ENCODE measurements at places on chromosomes 5 and 9.

DNA sequence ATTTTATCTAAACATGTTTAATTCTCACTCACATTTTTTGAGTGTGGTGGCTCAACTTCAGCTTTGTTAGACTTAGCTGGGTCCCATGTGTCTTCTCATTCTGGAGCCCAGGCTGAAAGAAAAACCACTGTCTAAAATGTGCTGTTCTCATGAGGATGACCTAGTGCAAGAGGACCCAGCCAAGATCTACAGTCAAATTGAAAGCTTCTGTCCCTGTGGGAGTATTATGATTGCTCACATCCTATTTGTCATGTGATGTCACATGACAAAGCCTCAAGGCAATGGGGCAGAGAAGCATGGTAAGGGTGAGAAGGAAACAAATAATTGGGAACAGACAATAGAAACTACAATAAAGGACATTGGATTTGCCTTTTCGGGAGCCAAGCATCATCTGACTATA, 113.4 kb upstream of the ASTN2 start:
- no peaks in the 10 kb centered on the region for H3K27me3 ChIP-seq
- no peaks in the 10 kb centered on the region for H3K4me1 ChIP-seq
- H3K27ac ChIP-seq: no peak overlapping the region
- no peaks in the 10 kb centered on the region for H3K36me3 ChIP-seq
- DNase-seq: no peak

DNA sequence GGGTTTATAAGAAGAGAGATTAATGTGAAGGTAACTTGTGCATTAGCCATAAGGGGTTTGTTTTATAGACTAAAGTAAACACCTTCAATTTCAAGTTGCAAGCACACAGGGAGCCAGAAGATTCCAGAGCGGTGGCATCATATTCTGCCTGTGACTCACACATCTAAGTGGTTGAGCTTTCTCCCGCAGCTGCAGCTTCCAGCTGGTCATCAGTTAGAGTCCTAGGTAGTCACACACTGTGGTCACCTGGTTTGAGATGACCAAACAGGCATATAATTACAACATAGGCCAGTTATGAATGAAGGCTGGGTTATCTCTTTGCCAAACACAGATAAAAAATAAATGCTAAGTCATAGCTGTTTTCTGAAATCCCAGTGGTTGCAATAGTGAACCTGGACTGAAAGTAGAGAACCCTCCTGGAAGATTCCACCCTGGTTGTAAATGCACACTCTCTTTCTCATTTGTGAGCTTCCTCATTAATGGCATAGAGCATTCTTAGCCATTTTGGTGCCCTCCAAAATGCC, 171.3 kb downstream of the GDNF start:
- no peak overlapping the region for H3K27ac ChIP-seq
- no peaks in the 10 kb centered on the region for H3K36me3 ChIP-seq
- no peaks in the 10 kb centered on the region for H3K4me1 ChIP-seq
- no peak overlapping the region for H3K4me3 ChIP-seq
- no peaks in the 10 kb centered on the region for H3K27me3 ChIP-seq
- DNase-seq: no peak

GRCh38 chr9:87959916-87960581, 14.3 kb downstream of the CDK20 start:
- H3K27me3 ChIP-seq: no peaks in the 10 kb centered on the region
- H3K36me3 ChIP-seq: no peaks in the 10 kb centered on the region
- no peak overlapping the region for H3K27ac ChIP-seq
- no peak for DNase-seq

GRCh38 chr5:3451961-3452360, 143.7 kb upstream of the IRX1 start:
- H3K4me3 ChIP-seq: no peak overlapping the region
- no peak for DNase-seq
- H3K4me1 ChIP-seq: no peaks in the 10 kb centered on the region

DNA sequence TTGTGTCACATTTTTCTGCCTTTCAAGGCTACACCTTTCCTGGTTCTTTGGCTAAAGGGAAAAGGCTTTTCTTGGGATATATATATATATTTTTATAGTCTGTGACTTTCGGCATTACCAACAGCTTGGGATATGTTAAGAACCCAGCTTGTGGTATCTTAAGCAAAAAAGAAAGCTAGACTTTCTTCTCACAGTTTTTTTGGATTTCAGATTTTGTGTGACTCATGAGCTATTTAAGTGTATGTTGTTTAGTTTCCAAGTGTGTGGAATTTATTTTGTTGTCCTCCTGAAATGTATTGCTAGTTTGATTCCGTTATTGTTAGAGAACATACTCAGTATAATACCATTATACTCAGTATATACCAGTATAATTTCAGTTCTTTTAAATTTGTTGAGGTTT, 64.8 kb downstream of the ERCC6L2 start:
- H3K27me3 ChIP-seq: no peaks in the 10 kb centered on the region
- H3K36me3 ChIP-seq: peaks cover 52% of the 10 kb centered on the region
- no peak overlapping the region for H3K4me3 ChIP-seq
- no peaks in the 10 kb centered on the region for H3K4me1 ChIP-seq
- DNase-seq: no peak
- H3K27ac ChIP-seq: no peak overlapping the region

DNA sequence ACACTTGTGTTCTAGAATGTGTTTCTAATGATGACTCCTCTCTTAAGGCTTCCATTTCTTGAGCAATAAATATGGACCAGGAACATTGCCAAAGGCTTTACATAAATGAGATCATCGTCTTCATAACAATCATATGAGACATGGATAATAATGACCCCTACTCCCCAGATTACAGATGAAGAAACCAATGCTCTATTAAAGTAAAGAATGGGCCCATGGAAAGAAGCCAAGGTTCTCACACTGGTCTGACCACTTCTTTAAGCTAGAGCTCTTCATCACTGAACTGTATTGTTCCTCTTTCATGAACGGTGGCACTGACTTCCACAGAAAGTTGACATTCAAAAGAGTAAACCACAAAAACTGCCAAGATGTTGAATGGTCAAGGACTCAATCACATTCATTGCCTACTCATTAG, 65.3 kb downstream of the MARCHF3 start:
- no peaks in the 10 kb centered on the region for H3K36me3 ChIP-seq
- no peak overlapping the region for H3K27ac ChIP-seq
- DNase-seq: no peak
- no peaks in the 10 kb centered on the region for H3K4me1 ChIP-seq

DNA sequence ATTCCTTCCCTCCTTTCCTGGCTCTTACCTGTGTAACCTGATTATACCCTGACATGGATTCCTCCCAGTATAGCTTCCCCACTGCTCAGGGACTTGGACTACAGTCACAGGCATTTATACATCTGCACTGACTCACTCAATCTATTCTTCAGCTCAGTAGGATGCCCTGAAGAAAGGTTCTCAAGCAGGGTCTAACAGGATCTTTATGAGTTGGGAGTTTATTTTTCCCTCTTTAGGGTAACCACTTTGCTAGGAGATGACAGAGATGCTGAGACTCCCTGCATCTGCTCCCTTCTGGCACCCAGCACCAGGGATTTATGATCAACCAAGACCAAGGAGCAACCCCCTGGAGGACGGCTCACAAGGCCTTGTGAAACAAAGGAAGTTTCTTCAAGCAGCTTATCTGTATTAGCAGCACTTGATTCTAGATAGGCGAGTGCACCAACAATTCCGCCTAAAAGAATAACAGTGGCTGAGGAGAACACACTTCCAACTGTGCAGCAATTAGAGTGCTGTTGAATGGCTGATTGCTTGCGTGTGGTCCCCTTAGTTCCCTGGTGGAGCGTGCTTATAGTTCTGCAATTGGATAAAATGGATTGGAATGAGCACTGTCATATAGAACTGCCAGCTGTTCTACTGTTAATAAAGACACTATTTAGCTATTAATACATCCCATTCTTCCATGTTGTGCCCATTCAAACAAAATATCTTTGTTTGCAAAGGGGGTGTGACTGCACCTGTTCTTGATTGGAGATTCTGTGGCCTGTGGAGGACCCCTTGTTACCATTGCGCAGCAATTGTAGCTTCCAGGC, 482.6 kb downstream of the ZNF608 start:
- no peak overlapping the region for H3K4me3 ChIP-seq
- no peaks in the 10 kb centered on the region for H3K36me3 ChIP-seq
- no peaks in the 10 kb centered on the region for H3K27me3 ChIP-seq
- DNase-seq: no peak
- no peak overlapping the region for H3K27ac ChIP-seq

- H3K4me3 ChIP-seq: no peak overlapping the region
- no peaks in the 10 kb centered on the region for H3K4me1 ChIP-seq
- H3K27me3 ChIP-seq: no peaks in the 10 kb centered on the region
- H3K36me3 ChIP-seq: no peaks in the 10 kb centered on the region
- no peak overlapping the region for H3K27ac ChIP-seq
Measured at GRCh38 chr5:61438298-61438970, 106.4 kb downstream of the ZSWIM6 start.

- H3K27ac ChIP-seq: no peak overlapping the region
- peak; percentile 20 for DNase-seq
- no peak overlapping the region for H3K4me3 ChIP-seq
- H3K27me3 ChIP-seq: no peaks in the 10 kb centered on the region
Measured at GRCh38 chr5:110414360-110414759, 312.1 kb downstream of the TMEM232 start.

DNA sequence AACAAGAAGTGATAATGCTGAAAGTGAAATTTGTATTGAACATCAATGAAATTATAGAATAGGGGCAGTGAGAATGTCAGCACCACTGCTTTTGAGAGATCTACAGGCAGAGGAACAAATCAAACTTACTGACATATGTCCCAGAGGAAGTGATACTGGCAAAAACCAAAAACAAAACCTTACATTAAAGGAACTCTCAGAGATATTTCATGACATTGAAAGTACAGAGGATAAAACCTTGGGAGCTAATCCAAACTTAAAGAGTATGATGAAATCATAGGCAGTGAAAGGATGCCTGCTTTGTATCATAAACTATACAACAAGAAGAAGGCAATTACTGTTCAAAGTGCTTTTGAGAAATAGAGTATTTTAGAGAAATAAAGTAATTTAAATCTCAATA, 90.4 kb upstream of the SV2C start:
- H3K27me3 ChIP-seq: no peaks in the 10 kb centered on the region
- no peaks in the 10 kb centered on the region for H3K4me1 ChIP-seq
- no peak overlapping the region for H3K4me3 ChIP-seq
- H3K36me3 ChIP-seq: no peaks in the 10 kb centered on the region
- no peak overlapping the region for H3K27ac ChIP-seq
- DNase-seq: no peak

GRCh38 chr9:85332487-85332886, 409.3 kb downstream of the AGTPBP1 start:
- no peaks in the 10 kb centered on the region for H3K27me3 ChIP-seq
- no peak overlapping the region for H3K4me3 ChIP-seq
- no peaks in the 10 kb centered on the region for H3K36me3 ChIP-seq

GRCh38 chr5:115180165-115180709, 10.5 kb upstream of the TRIM36 start:
- peaks cover 19% of the 10 kb centered on the region for H3K4me1 ChIP-seq
- peaks cover 50% of the 10 kb centered on the region for H3K27me3 ChIP-seq
- H3K4me3 ChIP-seq: peak overlapping the region; percentile 41
- DNase-seq: no peak
- no peaks in the 10 kb centered on the region for H3K36me3 ChIP-seq
- no peak overlapping the region for H3K27ac ChIP-seq

DNA sequence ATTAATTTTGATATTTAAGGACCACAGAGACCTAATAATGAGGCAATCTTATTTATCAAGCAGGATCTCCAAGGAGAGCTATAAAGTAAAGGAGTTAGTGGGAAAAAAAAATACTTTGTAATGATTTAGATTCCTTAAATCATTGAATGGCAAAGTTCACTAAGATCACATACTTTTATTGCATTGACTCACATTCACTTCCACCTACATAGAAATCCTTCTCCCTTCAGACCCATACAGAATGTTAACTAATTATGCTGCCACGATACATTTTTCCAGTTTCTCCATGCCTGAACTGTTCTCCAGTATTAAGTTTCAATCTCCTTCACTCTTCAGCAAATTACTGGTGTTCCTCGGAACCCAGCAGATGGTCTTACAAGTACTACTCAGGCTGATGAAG, 388.7 kb downstream of the EFNA5 start:
- no peak overlapping the region for H3K4me3 ChIP-seq
- H3K36me3 ChIP-seq: no peaks in the 10 kb centered on the region
- no peak for DNase-seq

DNA sequence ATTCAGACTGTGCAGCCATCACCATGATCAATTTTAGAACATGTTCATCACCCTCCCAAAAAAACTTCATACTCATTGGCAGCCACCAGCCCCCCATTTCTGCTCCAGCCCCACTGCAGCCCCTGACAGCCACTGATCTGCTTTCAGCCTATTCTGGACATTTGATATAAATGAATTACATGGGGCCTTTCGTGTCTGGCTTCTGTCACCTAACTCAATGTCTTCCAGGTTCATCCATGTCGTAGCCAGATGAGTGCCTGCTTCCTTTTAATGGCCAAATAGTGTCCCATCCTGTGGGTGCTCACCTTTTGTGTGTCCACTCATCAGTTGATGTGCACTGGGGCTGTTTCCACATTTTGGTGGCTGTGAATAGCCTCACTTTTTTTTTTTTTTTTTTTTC, 63.5 kb downstream of the HMCN2 start:
- no peak overlapping the region for H3K27ac ChIP-seq
- H3K36me3 ChIP-seq: no peaks in the 10 kb centered on the region
- H3K27me3 ChIP-seq: peaks cover 9% of the 10 kb centered on the region
- H3K4me1 ChIP-seq: no peaks in the 10 kb centered on the region

GRCh38 chr5:123035360-123035917, 1.1 kb downstream of the PPIC start:
- H3K4me1 ChIP-seq: peaks cover 19% of the 10 kb centered on the region
- peak overlapping the region; percentile 14 for H3K4me3 ChIP-seq
- H3K36me3 ChIP-seq: no peaks in the 10 kb centered on the region
- peaks cover 30% of the 10 kb centered on the region for H3K27me3 ChIP-seq
- no peak for DNase-seq
- no peak overlapping the region for H3K27ac ChIP-seq

DNA sequence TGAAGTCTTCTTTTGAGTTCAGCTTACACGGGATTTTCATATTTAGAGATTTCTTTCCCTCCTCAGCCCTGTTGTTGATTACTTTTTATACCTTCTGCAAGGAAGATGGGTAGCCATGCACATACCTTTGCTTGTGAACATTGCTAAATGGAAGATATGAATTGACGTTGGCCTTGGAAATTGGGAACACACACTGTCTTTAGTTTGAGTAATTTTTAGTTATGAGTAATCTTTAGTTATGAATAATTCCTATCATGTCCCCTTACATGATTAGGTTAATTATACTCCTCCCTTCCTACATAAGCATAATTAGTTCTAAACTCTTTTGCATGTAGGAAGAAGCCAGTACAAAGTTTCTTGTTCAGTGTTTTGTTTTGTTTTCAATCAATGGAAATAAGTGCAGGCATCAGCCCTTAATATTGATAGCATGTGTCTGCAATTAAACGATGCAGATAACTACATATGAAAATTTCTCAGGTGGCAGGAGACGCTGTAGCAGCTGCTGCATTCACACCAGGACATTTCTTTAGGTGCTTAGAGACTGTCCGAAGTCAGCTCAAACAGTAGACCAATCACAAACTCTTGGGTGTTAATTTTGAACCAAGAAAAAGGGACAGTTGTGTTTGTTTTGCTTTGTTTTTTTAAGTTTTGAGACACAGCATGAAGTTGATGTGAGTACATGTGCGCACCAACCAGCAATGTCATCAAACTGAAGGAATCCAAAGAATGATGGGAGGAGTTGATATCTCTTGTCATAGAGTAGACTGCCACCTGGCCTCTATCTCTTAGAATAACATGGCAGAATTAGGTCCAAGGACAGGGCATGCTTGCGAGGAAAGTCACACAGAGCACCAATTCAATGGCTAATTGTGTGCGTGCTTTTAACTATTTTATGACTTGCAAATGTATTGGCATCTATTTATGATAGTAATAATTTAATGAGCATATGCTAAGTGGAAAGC, 51.4 kb downstream of the SMARCA2 start:
- H3K36me3 ChIP-seq: peaks cover 65% of the 10 kb centered on the region
- H3K4me1 ChIP-seq: no peaks in the 10 kb centered on the region
